ENCODE measurements at places on chromosomes 6 and 20. TPM values are rescaled to one million over a fixed set of nuclear protein-coding genes. Genes with fewer than 3 reads are reported as not detected.
A peak's percentile ranks its signal among the peaks of the same experiment; 100 is the strongest.

The NRSN1 gene
- 1.5 TPM for total RNA-seq

The NMBR gene
- not detected for total RNA-seq

The RSPH4A gene
- 0.52 TPM for total RNA-seq

The PROKR2 gene
- total RNA-seq, result 2.1 TPM

The TPBG gene
- total RNA-seq, result 26.7 TPM

The ADAT2 gene
- 13.7 TPM for total RNA-seq

The FRK gene
- 0.12 TPM for total RNA-seq

The SLC39A7 gene
- total RNA-seq, result 79.9 TPM

The MACROD2 gene
- 2.8 TPM for total RNA-seq

The PDSS2 gene
- 14.5 TPM for total RNA-seq

The LTB gene
- not detected for total RNA-seq

The PRR18 gene
- 0.08 TPM for total RNA-seq

The CRISP2 gene
- total RNA-seq, result 0.50 TPM

The BPIFB6 gene
- not detected for total RNA-seq

The ALDH8A1 gene
- total RNA-seq, result not detected

DNA sequence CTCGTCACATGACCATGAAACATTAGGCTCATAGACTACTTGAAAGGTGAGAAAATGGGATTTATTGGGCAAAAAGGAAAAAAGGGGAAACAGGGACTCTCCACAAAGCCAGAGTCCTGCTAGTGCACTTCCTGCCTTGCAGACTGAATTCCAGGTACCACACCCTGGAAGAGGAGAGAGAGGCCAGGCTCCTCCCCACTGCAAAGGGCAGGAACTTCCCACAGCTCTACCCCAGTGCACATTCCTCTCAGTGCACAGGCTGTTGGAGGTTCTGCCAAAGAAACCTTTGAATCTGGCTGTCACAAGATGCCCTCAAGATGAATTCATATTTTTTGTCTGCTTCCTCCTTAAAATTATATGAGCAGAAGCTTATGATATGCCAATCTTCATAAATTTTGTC, 920.4 kb upstream of the GJE1 start:
- no peaks in the 10 kb centered on the region for H3K27me3 ChIP-seq
- no peak overlapping the region for H3K27ac ChIP-seq
- no peaks in the 10 kb centered on the region for H3K36me3 ChIP-seq
- no peak overlapping the region for H3K4me3 ChIP-seq
- no peaks in the 10 kb centered on the region for H3K4me1 ChIP-seq

DNA sequence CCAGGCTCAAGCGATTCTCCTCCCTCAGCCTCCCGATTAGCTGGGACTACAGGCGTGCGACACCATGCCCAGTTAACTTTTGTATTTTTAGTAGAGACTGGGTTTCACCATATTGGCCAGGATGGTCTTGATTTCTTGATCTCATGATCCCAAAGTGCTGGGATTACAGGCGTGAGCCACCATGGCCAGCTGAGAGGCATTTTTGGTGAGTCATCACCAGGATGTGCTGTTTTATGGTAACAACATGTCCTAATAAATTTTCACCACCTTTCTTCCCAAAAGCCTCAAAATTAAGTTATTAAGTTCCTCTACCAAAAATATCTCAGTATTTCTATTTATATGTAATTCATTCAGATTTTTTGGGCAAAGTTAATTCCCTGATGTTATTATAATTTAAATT, 53.5 kb downstream of the COL21A1 start:
- no peaks in the 10 kb centered on the region for H3K36me3 ChIP-seq
- H3K4me1 ChIP-seq, result no peaks in the 10 kb centered on the region
- H3K27ac ChIP-seq, result no peak overlapping the region
- no peak for DNase-seq
- H3K4me3 ChIP-seq, result no peak overlapping the region

DNA sequence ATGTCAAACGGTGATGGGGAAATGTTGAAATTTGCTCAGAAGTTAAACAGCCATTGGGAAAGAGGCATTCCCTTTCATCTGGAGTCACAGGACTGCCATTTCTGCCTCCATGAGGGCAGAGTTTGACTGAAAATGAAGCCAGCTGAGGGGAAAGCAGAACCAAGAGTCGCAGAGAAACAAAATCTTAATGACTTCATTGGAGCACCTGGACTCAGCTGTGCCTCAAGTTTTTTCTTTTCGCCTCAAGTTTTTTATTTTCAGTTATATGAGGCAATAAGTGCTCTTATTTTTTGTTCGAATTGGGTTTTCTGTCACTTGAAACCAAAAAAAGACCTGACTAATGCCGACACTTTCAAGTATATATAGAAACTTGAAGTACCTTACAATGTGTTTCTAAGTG, 161.3 kb downstream of the PKHD1 start:
- H3K4me1 ChIP-seq, result no peaks in the 10 kb centered on the region
- H3K36me3 ChIP-seq, result peaks cover 9% of the 10 kb centered on the region
- no peak for DNase-seq
- H3K27me3 ChIP-seq, result no peaks in the 10 kb centered on the region

DNA sequence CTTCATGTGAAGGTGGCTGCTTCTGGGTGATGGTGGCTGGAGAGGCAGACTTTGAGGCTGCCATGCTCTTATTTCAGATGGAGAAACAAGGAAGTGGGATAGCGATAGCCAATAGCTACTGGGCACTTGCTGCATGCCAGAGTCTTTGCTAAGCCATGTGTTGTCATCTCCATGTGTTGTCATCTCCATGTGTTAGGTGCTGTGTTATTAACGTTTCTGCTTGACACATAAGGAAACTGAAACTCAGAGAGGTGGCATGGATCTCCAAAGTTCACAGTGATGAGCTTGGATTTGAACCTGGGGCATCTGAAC, 16.9 kb downstream of the KIAA1755 start:
- no peak overlapping the region for H3K27ac ChIP-seq
- no peaks in the 10 kb centered on the region for H3K36me3 ChIP-seq
- H3K4me3 ChIP-seq, result no peak overlapping the region
- no peaks in the 10 kb centered on the region for H3K27me3 ChIP-seq
- no peak for DNase-seq

DNA sequence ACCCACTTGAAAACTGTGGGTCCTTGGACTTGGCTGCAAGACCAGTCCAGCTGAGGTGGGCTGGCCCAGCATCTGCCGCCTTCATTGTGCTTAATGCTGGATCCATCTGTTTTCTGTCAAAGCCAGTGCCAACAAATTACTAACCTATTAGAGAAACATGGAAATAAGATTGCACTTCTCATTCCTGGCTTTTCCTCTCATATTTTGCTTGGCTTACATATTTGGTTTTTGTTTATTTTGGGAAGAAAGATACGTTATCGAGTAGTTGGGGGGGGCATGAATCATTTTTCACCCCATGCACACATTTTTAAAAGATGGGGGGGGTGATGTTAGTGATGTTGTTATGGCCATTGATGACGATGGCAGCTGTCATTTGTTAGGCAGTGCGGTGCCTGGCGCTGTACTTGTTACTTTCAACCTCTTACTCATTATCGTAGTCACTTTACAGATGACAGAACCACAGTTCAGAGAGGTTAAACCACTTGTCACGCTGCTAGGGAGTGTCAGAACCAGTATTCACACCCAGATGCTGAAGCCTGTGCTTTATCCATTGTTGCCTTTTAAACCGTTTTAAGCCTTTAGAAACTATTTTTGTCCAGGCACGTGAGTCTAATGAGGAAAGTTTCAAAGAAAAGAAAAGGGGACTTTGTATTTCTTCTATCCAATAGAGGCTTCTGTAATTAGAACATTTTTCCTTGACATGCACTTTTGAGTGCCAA, 180.0 kb downstream of the TMEM242 start:
- H3K27me3 ChIP-seq, result no peaks in the 10 kb centered on the region
- no peaks in the 10 kb centered on the region for H3K36me3 ChIP-seq
- H3K27ac ChIP-seq, result 0 out of 2 replicates have a peak overlapping the region, but pooled peaks have one; percentile 36
- H3K4me1 ChIP-seq, result peaks cover 30% of the 10 kb centered on the region
- no peak overlapping the region for H3K4me3 ChIP-seq

DNA sequence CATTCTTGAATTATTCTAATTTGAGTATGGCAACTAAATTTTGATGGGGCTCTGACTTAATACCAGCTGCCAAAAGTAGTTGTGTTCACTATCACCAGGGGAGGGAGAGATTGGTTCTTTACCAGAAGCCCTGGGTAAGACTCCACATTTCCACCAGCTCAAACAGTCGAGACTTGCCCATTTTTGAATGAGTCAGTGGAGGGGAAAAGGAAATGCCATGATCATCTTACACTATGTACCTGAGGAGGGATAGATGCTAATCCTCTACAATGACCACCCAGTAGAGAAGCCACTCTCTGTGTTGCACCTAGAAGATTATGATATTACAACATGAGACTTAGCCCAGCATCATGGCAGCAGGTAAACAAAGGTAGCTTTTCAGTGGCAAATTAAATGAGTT, 77.0 kb upstream of the SGK1 start:
- no peak overlapping the region for H3K4me3 ChIP-seq
- DNase-seq, result no peak
- H3K27me3 ChIP-seq, result no peaks in the 10 kb centered on the region
- H3K4me1 ChIP-seq, result peaks cover 10% of the 10 kb centered on the region
- no peaks in the 10 kb centered on the region for H3K36me3 ChIP-seq
- H3K27ac ChIP-seq, result no peak overlapping the region

DNA sequence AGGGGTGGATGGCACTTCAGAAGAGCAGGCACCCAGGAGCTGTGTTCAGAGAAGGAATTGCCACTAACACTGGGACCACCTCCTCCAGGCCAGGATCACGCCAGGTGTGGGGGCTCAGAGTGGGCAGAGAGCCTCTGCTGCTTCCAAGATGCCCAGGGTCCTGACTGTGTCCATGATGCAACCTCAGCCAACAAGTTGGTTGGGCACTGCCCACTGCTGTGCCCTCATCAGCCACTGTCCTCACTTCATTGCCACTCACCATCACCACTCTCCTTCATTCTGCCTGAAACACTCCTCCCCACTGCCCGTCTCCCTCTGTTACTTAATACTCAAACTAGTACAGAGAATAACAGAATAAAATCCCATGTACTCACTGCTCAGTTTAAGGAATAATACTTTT, 16.5 kb upstream of the TCF15 start:
- H3K4me1 ChIP-seq, result 0 out of 2 replicates have a peak, but pooled peaks cover 3% of the 10 kb centered on the region
- no peak overlapping the region for H3K27ac ChIP-seq

GRCh38 chr6:167699141-167699931, 127.4 kb upstream of the AFDN start:
- H3K4me1 ChIP-seq, result 0 out of 2 replicates have a peak, but pooled peaks cover 9% of the 10 kb centered on the region
- no peak overlapping the region for H3K27ac ChIP-seq
- no peaks in the 10 kb centered on the region for H3K36me3 ChIP-seq
- H3K4me3 ChIP-seq, result no peak overlapping the region
- DNase-seq, result no peak

DNA sequence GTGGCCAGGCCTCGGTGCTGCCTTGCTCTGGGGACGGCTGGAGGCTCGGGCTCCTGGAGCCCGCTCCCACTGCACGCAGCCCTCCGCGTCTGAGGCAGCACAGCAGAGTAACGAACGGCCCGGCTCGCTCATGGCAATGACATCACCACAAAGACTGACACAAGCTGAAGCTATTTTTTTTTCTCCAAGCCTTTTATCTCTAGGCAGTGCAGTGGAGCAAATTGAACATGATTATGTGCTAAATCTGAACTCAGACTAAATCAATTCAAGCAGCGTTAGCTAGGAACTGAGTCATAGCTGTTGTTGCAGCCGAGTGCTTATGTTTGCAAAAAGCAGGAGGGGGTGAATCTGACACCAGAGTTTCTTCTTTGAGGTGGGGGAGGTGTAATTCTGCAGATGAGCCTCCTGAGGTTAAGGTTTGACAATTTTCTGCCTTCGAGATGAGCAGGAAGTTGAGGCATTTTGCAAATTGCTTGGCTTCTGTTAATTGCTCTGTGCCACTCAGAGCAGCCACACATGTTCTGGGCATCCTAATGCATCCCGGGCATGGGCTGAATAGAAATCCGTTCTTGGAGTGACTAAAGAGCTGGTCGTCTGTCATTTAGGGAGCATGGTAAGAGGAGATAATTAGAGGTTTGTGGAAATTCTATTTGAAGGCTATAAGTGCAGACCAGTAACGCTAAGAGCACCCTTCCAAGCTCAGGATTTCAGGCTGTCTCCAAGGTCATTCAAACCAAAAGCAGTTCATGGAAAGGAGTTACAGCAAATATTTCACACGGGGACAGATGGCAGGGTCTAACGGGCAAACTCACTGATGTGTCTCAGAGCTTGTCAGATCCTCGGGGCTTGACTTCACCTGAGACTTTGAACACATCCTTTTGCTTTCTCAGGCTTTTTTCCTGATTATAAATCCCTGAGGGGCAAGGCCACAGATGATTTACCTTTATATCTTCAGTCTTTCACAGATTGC, 155.1 kb upstream of the ENPP5 start:
- H3K27me3 ChIP-seq, result no peaks in the 10 kb centered on the region
- H3K4me1 ChIP-seq, result peaks cover 13% of the 10 kb centered on the region
- peak; percentile 36 for DNase-seq
- H3K36me3 ChIP-seq, result no peaks in the 10 kb centered on the region
- H3K27ac ChIP-seq, result no peak overlapping the region
- peak overlapping the region; percentile 34 for H3K4me3 ChIP-seq

DNA sequence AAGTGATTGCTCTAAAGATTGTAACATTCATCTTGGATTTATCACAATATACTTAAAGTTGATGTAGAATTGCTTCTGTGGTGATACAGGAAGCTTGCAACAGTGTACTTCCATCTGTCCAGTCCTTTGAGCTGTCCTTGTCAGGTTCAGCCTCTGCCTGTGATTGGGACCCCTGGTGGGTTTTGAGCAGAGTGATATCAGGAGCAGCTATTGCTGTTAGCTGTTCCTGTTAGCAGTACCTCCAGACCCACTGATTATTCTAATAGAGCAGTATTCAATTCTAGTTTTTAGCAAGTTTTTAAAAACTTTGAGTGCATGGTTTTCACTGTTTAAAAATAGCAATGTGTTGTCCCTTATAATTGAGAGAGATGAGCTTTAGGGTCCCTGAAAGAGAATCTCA, 48.8 kb downstream of the TULP4 start:
- no peaks in the 10 kb centered on the region for H3K36me3 ChIP-seq
- H3K4me1 ChIP-seq, result no peaks in the 10 kb centered on the region
- no peak overlapping the region for H3K4me3 ChIP-seq
- H3K27ac ChIP-seq, result no peak overlapping the region

GRCh38 chr6:167211881-167212712, 54.3 kb upstream of the GPR31 start:
- H3K4me1 ChIP-seq, result no peaks in the 10 kb centered on the region
- no peak for DNase-seq
- H3K36me3 ChIP-seq, result no peaks in the 10 kb centered on the region
- H3K4me3 ChIP-seq, result no peak overlapping the region

GRCh38 chr6:12309070-12309469, 18.9 kb downstream of the EDN1 start:
- no peak for DNase-seq
- H3K27me3 ChIP-seq, result no peaks in the 10 kb centered on the region
- no peaks in the 10 kb centered on the region for H3K36me3 ChIP-seq
- no peaks in the 10 kb centered on the region for H3K4me1 ChIP-seq

DNA sequence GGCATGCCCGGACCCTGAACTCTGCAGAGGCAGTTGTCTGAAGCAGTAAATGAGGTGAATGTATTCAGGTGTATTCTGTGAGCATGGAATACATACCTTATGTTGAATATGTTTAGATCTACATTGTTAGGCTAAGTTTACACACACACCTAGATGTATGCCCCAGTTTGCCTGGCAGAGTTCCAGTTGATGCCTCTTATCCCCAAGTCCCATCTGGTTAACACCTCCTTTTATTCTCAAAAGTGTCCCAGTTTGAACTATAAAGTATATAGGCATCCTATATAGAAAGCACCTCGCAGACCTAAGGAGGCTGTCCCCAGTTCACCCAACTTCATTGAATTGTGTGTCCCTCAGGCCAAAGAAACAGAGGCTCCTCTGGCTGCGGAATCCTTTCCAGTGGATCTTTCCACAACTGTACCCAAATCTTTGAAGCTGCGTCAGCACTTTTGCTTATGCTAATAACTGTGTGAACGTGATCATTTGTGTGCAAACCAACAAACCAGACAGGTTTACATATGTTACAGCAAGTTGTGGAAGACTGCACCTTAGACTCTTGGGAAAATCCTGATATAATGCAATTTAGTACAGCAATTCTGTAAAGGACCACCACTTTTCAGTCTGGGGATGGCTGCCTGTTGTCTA, 4.8 kb upstream of the DHX35 start:
- H3K4me1 ChIP-seq, result peaks cover 7% of the 10 kb centered on the region
- no peak overlapping the region for H3K27ac ChIP-seq
- DNase-seq, result no peak
- H3K27me3 ChIP-seq, result no peaks in the 10 kb centered on the region

Measured in GM23338 (cell line).